ENCODE measurements at places on chromosomes 2 and 18.

GRCh38 chr2:144084114-144084661 lies 435.7 kb downstream of the ZEB2 start:
- DNase-seq, result no peak

DNA sequence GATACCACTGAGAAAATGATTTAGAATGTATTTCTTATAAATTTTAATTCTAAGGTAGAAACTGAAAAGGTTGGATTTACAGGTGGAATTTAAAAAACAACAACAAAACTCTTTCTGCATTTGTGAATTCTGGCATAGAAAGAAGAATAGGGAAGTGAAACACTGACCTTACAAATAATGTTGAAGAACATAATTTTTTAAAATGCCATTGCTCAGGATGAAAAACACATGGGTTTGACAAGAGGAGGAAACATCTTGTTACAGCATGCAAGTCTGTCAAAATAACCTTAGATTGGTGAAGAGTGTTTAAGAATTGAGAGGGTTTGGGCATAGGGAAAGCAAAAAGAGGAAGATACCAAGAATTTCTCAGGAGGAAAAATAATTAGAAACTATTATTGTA lies 184.3 kb downstream of the UBE2E3 start:
- DNase-seq, result no peak

GRCh38 chr2:45330637-45331409 lies 280.2 kb downstream of the SRBD1 start:
- DNase-seq, result no peak

GRCh38 chr2:72004201-72004915 lies 143.3 kb downstream of the CYP26B1 start:
- DNase-seq, result no peak

DNA sequence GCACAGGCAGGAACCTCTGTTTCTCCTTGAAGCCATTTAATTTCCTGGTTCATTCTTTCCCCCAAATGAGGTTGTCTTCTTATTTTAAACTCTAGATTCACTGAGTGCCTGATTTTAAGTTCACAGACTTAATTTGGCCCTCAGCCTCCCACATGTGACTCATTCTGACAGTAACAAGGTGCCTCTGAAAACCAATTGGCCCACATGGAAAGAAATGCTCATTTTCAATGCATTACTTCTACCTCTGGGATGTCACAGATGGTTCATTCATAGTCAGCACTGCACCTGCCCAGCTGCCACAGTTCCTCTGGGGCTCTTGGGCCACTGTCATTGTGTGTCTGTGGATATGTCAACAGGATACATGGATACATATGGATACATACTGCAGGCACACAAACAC lies 140.4 kb upstream of the CAPN13 start:
- DNase-seq, result no peak

GRCh38 chr18:77088963-77089722 lies 43.4 kb downstream of the MBP start:
- no peak for DNase-seq

DNA sequence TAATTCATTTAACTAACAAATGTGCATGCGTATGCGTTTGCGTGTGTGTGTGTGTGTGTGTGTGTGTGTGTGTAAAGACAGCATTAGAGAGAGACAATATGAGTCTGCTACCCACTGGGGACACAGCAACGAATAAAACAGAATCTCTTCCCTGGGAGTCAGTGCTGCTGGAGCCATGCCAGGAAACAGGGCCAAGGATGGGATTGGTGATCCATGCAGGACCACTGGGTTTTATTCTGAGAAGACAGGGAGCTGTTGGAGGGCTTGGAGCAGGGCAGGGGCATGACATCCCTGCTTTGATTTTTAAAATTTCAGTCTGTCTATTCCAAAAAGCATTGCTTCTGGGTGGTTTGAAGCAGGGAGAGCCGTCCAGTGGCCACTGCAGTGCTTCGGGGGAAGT lies 62.9 kb downstream of the PDCL3 start:
- DNase-seq, result no peak

GRCh38 chr2:44931198-44931780 lies 10.2 kb upstream of the SIX3 start:
- DNase-seq, result no peak

GRCh38 chr2:20171445-20171977 lies 53.4 kb downstream of the SDC1 start:
- no peak for DNase-seq

DNA sequence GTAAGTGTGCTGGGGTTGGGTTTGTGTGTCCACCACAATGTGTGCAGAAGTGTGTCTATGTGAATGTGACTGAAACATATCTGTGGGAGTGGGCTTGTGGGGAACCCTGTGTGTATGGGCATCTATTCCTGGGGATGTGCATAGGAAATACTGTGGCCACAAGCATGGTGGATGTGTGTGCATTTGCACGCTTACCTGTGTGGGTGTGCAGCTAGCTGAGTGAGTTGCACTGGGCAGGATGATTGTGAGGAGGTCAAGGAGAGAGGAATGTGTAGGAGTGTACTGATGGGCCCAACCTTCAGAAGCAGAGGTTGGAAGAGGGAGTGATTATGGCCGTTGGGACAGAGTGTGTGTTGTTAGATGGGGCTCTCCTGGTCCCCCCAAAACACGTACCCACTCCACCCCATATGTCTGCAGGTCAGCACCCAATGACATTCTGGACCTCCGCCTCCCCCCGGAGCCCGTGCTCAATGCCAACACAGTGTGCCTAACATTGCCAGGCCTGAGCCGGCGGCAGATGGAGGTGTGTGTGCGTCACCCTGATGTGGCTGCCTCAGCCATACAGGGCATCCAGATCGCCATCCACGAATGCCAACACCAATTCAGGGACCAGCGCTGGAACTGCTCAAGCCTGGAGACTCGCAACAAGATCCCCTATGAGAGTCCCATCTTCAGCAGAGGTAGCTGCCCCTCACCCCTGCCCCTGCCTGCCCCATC lies 1.2 kb downstream of the WNT10A start:
- DNase-seq, result no peak

DNA sequence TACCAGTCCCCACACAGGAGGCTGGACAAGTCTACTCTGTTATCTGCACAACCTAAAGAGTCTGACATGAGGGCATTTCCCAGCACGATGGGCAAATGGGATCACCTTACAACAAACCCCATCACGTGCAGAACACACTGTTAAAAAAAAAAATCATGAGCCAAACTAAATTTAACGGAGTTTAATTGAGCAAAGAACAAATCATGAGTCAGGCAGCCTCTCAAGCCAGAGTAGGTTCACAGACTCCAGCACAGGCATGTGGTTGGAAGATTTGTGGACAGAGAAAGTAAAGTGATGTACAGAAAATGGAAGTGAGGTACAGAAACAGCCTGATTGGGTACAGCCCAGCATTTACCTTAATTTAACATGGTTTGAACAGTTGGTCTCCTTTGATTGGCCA lies 59.9 kb downstream of the KYNU start:
- DNase-seq, result no peak

DNA sequence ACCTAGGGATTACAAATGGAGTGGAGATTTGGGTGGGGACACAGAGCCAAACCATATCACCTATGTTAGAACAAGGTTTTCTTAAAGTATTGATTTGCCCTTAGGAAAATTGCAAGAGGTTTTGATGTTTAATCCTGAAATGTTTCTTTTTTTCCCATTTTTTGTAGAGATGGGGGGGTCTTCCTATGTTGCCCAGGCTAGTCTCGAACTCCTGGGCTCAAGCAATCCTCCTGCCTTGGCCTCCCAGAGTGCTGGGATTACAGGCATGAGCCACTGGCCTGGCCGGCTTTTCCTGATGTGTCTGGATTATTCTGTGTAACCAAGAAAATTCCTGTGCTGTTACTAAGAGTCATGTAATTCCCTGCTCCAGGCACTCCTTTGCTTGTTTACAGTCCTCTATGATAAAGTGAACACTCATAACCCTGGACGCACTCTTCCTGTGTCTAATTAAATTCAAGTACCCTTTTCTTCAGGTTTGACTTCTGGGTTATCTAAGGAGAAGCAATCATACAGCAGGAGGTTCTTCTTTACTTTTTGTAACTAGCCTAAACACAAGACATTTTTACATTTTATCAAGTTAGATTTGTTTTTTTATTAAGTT lies 15.0 kb upstream of the CTDP1 start:
- no peak for DNase-seq

DNA sequence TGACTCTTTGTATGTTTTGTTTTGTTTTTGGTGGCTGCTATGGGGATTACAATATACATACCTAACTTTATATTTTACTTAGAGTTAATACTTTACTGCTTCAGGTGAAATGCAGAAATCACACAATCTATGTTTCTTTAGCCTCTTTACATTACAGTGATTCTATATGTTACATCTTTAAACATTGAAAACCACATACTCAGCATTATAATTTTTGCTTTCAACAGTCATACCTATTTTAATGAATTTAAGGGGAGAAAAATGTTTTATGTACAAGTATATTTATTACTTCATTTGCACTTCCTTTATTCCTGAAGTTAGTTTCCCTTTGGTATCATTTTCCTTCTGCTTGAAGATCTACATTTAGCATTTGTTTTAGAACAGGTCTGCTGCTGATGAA lies 23.1 kb downstream of the FAM117B start:
- no peak for DNase-seq

DNA sequence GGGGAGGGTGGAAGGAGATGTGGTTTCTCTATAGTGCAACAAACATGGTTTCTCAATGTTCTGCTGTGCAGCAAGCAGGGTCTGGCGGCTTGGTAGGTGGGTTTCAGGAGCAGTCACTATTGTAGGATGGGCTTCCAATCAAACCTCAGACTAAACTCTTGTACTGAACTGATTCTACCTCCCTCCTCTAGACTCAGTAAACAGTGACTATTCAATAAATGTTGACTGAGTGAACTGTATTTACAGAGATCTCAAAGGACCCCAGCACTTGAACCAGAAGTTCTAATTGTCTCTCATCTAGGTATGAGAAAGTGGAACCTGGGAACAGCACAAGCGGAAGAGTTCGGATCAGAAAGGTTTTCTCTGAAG lies 26.8 kb upstream of the CYP27A1 start:
- DNase-seq, result no peak

DNA sequence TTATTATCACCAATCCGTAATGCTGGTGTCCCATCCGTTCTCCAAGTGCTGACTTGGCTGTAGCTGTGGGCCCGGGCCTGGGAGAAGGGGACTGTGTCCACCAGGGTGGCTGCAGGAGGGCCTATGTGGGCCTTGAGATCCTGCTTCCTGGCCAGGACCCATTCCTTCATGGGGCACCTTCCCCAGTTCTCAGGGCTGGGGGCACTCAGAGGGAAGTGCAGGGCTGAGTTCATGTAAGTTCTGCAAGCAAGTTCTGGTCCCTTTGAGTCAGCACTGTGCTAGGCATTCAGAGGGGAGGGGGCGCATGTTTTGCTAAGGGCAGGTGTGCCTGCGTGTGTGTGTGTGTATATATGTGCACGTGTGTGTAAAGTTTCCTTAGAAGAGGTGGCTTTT lies 94.0 kb downstream of the GLI2 start:
- no peak for DNase-seq

GRCh38 chr18:13366962-13367892 lies 148.7 kb downstream of the LDLRAD4 start:
- DNase-seq, result no peak

GRCh38 chr18:78913395-78913794 lies 66.2 kb upstream of the SALL3 start:
- no peak for DNase-seq

GRCh38 chr2:183148955-183149354 lies 24.7 kb downstream of the NUP35 start:
- DNase-seq, result no peak

DNA sequence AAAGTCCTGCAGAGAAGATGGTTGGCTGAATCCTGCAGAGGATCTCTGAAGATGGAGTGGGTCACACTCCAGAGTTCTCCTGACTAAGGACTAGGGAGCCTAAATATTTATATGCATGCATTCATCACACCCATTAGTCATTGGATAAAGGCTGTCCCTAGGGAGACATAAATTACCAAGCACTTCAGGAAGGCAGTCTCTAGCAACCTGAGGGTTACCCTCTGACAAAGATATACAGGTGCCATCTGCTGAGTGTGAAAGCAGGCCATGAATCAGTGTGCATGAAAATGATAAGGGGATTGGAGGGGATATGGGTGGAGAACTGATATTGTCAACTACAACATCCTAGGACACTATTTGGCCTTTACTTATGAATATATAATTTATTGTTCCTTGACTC lies 294.8 kb upstream of the DDX18 start:
- DNase-seq, result no peak

DNA sequence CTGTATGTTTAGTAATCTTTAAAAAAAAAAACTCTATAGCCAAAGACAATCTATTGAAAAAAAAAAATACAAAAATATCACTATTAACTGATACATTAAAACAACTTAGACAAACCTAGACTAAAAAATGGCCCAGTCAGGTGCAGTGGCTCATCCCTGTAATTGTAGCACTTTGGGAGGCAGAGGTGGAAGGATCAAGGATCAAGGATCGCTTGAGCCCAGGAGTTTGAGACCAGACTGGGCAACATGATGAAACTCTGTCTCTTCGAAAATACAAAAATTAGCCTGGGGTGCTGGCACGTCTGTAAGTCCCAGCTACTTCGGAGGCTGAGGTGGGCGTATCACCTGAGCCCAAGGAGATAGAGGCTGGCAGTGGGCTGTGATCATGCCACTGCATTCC lies 16.1 kb downstream of the ESCO1 start:
- DNase-seq, result no peak

DNA sequence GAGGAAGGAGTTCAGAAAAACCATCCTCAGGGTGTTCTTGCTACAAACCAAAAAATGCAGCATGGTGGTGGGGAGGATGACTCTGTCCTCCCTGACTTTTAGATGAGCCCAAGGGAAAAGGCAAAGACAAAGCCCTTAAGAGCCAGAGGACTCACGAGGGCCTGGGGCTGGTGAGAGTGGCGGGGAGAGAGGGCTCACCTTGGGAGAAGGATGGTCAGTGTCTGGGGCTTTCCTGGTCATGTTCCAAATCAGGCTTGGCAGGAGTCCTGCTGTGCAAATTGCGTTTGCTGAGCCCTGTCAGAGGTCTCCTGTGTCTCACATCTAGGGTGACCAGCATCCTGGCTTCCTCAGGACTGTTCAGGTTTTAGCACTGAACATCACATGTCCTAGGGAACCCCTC lies 4.7 kb downstream of the UGT1A1 start:
- no peak for DNase-seq

DNA sequence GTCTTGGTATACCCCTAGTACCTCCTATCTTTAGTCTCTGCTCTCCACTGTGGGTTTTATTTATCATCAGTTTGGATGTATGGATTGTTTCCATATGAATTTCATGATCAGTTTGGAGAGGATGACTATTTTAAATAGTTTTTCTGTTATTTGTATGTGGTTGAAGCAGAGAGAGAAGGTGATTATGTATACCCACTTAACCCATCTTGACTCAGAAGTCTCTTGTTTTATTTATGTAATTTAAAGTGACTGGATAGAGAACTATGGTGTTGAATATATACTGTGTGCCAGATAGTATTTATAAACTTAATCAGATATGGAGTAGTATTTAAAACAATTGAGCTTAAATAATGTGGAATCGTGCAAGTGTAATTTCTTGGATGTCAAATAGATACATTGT lies 39.9 kb downstream of the SMAD4 start:
- no peak for DNase-seq
